ENCODE measurements at places on chromosomes 3 and 15.

GRCh38 chr3:120469440-120469839 lies 18.6 kb upstream of the FSTL1 start:
- no peak for DNase-seq

GRCh38 chr3:175029828-175030227 lies 170.7 kb downstream of the NAALADL2 start:
- no peak for DNase-seq

- no peak for DNase-seq
Measured at GRCh38 chr15:33443708-33444107, 132.9 kb downstream of the RYR3 start.

DNA sequence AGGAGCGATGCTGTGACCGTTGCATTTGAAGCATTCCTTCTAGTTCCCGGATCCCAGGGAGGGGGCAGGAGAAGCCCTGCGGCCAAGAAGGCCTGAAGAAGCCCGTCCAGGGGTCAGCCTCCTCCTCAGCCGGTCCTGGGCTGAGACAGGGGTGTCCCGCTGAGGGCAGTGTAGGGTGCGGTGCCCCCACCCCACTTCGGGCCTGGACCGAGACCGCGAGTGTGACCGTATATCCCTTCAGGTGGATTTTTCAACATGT lies 2.8 kb downstream of the OCA2 start:
- DNase-seq = no peak

GRCh38 chr3:157469561-157470294 lies 33.1 kb downstream of the PTX3 start:
- no peak for DNase-seq

GRCh38 chr3:17182166-17182565 lies 297.4 kb downstream of the PLCL2 start:
- no peak for DNase-seq
